ENCODE measurements at places on chromosomes 2 and 18.

GRCh38 chr18:5389356-5389755, 93.8 kb upstream of the ZBTB14 start:
- no peak for DNase-seq

DNA sequence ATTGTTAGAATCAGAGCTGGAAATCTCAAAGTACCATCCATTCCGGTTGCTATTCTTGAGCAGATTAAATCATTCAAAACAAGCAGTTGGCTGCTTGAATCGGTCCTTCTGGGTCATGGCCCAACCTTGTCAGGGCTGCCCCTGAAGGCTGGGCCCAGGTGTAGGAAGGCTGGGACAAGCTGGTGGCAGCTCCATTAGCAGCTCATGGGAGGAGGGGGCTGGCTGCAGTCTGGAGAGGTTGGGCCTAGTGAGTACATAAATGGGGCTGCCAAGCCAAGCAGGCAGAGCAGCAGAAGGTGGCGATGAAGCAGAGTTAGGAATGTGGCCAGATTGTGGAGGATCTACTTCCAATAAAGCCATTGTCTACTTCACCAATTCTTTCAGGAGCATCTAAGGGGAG, 81.4 kb downstream of the ADCYAP1 start:
- DNase-seq = no peak

GRCh38 chr2:196535742-196536141, 103.8 kb upstream of the CCDC150 start:
- no peak for DNase-seq

- no peak for DNase-seq
Measured at GRCh38 chr2:238596571-238597551, 170.1 kb downstream of the ASB1 start.

DNA sequence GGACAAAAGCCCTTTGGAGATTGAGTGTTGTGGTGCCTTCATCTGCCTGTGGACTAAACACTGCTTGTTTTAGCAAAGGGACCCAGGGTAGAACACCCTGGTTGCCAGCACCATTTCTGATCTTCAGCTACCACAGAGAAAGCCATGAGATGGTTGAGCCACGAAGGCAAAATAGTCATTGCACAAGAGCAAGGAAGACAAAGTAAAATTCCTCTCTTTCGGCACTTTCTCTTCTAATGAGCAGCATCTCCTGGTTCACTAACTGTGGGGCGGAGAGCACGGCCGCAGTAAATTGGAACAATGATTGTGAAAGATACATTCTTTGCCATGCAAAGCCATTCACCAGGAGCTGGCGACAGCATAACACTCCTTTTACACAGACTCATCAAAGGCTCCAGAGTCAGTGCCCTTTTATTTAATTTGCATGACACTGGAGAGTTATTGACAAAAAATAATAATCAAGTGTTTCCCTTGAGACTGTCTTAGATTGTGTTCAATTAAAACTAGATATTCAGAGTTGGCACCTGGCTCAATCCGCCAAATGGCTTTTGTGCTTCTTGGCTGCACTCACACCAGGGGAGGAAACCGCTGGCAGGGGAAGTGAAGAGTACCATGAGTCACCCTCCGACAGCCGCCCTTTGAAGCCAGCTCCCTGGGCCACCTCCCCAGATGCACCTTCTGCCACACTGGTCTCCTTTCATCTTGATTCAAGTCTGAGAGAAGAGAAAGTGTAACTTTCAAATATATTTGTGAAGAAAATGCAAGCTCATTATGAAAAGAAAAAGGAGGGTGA, 100.5 kb upstream of the MEIS1 start:
- DNase-seq = no peak

- no peak for DNase-seq
Measured at GRCh38 chr2:177585234-177585863, 192.8 kb downstream of the AGPS start.

DNA sequence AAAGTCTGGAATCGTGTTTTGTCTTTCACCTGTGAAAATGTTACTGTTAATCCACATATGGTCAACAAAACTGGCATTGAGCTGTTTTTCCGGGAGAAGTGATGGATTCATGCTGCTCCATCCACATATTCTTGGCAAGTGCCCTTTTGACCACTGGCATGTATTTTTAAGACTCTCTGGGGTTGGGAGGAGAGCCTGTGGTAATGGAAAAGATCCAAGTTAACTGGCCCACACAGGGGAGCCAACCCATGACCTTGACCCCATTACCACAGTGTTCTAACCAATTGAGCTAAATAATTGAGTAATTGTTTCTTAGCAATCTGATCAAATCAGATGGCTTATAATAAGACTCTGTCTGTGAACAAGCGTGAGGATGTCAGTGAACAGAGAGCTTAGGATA, 296.2 kb upstream of the NRP2 start:
- no peak for DNase-seq

Data from CD8-positive, alpha-beta memory T cell (primary cell).